T-helper 2 cell treated with Interferon-gamma antibody and Interleukin-4, amounts not matched to agents 100 ng/mL and 5 ng/mL, for 36 hours (primary cell): ENCODE measurements at places on chromosomes 6 and 20. TPM values are rescaled to one million over a fixed set of nuclear protein-coding genes. Genes with fewer than 3 reads are reported as not detected.

TRPC4AP gene
- 50.3 and 50.6 TPM in 2 replicates for total RNA-seq

NCOA5 gene
- 40.0 and 40.2 TPM in 2 replicates for total RNA-seq

FAM83C gene
- not detected in 2 replicates for total RNA-seq

DNMT3B gene
- total RNA-seq: 3.5 and 3.8 TPM in 2 replicates

DUSP22 gene
- total RNA-seq: 26.1 and 26.8 TPM in 2 replicates

IL17F gene
- not detected in 2 replicates for total RNA-seq

ZNF311 gene
- 0.66 and 0.77 TPM in 2 replicates for total RNA-seq

OOEP gene
- total RNA-seq: 0.66 and 0.84 TPM in 2 replicates

WFDC2 gene
- total RNA-seq: 0.52 TPM in 1 of 2 replicates, not detected in the other

GPR63 gene
- total RNA-seq: 3.9 and 4.2 TPM in 2 replicates

RPS6KA2 gene
- 1.9 and 2.4 TPM in 2 replicates for total RNA-seq

RFX6 gene
- not detected in 2 replicates for total RNA-seq

SAPCD1 gene
- 16.6 and 20.2 TPM in 2 replicates for total RNA-seq

BPIFB4 gene
- total RNA-seq: not detected in 2 replicates

MYT1 gene
- not detected in 2 replicates for total RNA-seq

BPIFB2 gene
- not detected in 2 replicates for total RNA-seq

DCDC2 gene
- total RNA-seq: not detected in 2 replicates

MATN4 gene
- total RNA-seq: 0.16 and 0.34 TPM in 2 replicates

MRAP2 gene
- not detected in 2 replicates for total RNA-seq

HLA-DMA gene
- total RNA-seq: 32.7 and 35.6 TPM in 2 replicates

ZSCAN26 gene
- 7.3 and 8.4 TPM in 2 replicates for total RNA-seq

LY6G5B gene
- total RNA-seq: 27.9 and 32.1 TPM in 2 replicates

ARHGAP40 gene
- not detected in 2 replicates for total RNA-seq

CCM2L gene
- total RNA-seq: not detected in 2 replicates

GATA5 gene
- total RNA-seq: not detected in 2 replicates

ELOVL2 gene
- total RNA-seq: not detected in 2 replicates

MUC22 gene
- total RNA-seq: not detected in 2 replicates

RNF182 gene
- total RNA-seq: not detected in 2 replicates

MYLK4 gene
- total RNA-seq: 0.30 and 0.36 TPM in 2 replicates

SOX4 gene
- 4.5 and 4.7 TPM in 2 replicates for total RNA-seq

TRIM31 gene
- not detected in 2 replicates for total RNA-seq

EEF1A2 gene
- 0.45 and 0.55 TPM in 2 replicates for total RNA-seq

DEFB115 gene
- not detected in 2 replicates for total RNA-seq

LRRN4 gene
- total RNA-seq: not detected in 2 replicates

TREM1 gene
- not detected in 2 replicates for total RNA-seq

PRDM13 gene
- total RNA-seq: not detected in 2 replicates

SLC52A3 gene
- not detected in 2 replicates for total RNA-seq

DSP gene
- total RNA-seq: 0.02 TPM in 1 of 2 replicates, not detected in the other

LAMA4 gene
- not detected in 2 replicates for total RNA-seq

WFDC5 gene
- not detected in 2 replicates for total RNA-seq

CDH4 gene
- 0.05 TPM in 1 of 2 replicates, not detected in the other for total RNA-seq

COL9A3 gene
- total RNA-seq: 0.89 and 1.1 TPM in 2 replicates

BANF2 gene
- not detected in 2 replicates for total RNA-seq

BPI gene
- total RNA-seq: not detected in 2 replicates

SIRPB1 gene
- total RNA-seq: 2.0 and 3.6 TPM in 2 replicates

FLRT3 gene
- total RNA-seq: not detected in 2 replicates

MAS1 gene
- not detected in 2 replicates for total RNA-seq

GLP1R gene
- total RNA-seq: not detected in 2 replicates

TXLNB gene
- 0.36 and 0.55 TPM in 2 replicates for total RNA-seq

TRIM15 gene
- 0.25 TPM in 1 of 2 replicates, not detected in the other for total RNA-seq

ARFGEF3 gene
- 0.09 and 0.11 TPM in 2 replicates for total RNA-seq

PDYN gene
- total RNA-seq: not detected in 2 replicates

GJE1 gene
- not detected in 2 replicates for total RNA-seq

C4B gene
- total RNA-seq: 3.5 and 4.6 TPM in 2 replicates

CCN6 gene
- not detected in 2 replicates for total RNA-seq

EFCAB8 gene
- total RNA-seq: 0.50 and 0.68 TPM in 2 replicates

DEF6 gene
- total RNA-seq: 204 and 209 TPM in 2 replicates

NNAT gene
- total RNA-seq: not detected in 2 replicates

RUNX2 gene
- total RNA-seq: 34.7 and 39.3 TPM in 2 replicates

MEP1A gene
- total RNA-seq: not detected in 2 replicates
